NCI-H187 (cell line): ENCODE measurements at places on chromosomes 3 and 15.

GRCh38 chr15:59567324-59567723 is 44.3 kb upstream of the GCNT3 start:
- no peak for DNase-seq

DNA sequence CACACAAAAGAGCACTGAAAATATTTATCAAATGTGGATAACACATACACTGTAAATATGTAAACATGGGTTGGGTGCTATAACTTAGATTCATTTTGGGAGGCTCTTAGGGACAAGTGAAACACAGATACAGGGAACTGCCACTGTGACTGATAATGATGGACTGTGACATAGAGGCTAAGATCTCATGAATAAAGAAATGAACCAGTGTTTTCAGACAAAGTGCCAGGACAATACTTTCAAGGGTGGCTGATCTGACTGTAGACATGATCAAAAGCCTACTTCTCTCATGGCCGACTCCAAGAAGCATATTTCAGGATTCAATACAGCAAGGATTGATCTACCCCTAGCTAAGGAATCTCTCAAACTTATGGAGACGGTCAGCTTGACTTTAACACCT is 353.8 kb downstream of the FGF12 start:
- no peak for DNase-seq

- DNase-seq: no peak
These were observed 251.4 kb upstream of the UMPS start for GRCh38 chr3:124478830-124479229.

- no peak for DNase-seq
These were observed 121.3 kb upstream of the THBS1 start for GRCh38 chr15:39459548-39459947.

DNA sequence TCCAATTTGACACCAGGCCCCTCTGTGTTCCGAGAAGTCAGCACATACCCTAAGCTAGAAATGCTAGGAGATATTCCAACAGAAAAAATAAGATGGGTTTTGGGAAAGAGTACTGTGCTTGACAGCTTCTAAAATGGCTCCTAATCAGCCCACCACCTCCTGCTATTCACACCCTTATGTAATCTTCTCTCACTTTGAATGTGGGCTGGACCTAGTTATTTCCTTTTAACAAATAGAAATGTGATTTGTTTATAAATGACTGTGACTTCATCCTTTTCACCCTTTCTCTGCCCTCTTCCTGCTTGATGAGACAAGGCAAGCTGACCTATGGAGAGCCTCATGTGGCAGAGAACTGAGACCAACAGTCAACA is 961.1 kb downstream of the FHIT start:
- DNase-seq: no peak
